ENCODE measurements at places on chromosomes 6 and 20.

DNA sequence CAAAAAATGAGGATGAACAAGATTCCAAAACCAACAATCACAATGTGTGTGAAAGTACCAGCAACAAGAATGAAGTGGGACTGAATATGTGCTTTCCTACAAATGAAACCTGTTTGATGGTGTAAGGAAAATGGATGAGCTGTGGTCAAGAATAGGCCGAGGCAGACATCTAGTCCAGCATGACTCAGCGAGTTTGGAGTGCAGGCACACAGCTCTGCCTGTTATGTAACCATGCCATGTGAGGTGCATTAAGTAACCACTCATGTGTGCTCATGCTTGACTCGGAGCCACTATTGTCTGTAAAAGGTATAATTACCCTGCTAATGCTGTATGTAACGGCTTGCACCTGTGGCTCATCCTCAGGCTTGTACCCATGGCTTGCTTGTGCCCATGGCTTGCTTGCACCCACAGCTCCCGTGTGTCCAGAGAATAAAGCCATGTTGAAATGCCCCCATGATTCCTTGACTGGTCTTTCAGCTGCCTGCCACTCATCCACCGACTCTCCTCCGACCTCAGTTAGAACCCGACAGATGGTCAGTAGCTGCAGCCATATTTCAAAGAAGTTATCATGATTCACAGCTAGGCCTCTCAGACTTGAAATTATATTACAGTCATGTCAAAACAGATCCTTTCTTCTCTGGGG is 98.7 kb downstream of the BACH2 start:
- DNase-seq = no peak

DNA sequence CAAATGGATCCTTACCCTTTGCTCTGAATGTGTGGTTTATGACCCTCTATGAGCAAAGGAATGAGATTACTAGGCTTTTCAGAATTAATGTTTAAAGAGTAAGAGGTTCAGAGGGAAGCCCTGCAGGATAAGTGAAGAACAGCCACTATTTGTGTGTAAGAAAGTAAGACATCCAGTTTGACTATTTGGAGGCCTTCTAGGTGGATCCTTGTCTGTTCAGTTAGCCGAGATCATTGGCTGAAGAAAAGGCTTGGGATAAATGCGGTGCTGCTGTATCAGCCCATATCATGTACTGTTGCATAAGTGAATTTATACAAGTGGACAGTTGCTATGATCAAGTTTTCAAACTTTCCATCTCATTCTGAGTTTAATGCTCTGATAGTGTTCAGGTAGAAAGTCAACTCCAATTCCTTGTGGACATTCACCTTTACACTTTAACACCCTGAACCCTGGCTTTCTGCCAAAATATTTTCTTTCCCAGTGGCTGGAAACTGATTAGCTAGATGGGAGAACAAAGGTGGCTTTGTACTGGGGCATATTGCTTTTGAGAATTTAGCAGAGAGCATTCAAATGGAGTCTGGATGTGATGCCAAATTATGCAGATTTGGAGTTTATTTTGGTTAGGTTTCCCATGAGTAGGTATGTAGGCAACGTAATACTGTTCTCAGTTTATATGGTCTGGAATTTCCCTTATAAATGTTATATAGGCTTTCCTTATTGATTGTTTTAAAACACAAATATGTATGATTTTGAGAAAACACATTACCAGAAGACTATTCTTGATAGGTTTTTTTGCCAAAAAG is 15.0 kb downstream of the PARD6B start:
- DNase-seq = no peak

DNA sequence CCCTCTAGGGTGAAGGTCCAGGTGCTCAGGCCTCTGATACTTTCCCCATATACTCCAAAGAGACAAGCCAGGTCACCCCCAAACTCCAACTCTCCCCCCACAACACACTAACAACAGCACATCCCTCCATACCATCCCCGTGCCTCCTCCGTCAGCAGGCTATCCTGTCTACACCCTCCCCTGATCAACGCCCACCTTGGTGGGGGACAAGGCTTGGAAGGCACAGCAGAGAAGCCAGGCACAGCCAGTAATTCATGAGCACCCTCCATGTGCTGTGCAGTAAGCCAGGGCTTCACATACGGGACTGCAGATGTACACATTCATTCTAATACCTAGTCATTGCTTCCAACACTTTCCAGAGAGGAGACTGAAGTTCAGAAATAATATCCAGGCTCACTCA is 57.6 kb downstream of the TRERF1 start:
- DNase-seq = no peak

DNA sequence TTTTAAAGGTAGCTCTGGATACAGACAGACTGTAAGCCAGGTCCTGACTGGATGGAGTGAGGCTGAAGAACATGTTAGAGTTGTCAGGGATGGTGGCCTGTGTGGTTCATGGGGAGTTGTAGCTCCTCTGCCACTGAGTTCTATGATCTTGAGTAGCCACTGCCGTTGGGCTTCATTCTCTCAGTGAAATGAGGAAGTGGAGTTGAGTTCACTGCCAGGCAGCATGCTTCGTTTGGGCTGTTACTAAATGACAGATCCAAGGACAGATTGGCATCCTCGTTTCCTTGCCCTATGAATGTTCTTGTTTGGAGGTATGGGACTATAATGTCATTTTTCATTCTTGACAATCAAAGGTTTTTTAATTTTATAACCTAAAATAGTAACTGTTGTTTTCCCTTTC is 37.2 kb downstream of the SCAND1 start:
- no peak for DNase-seq
